ENCODE measurements at places on chromosomes 13 and 19. TPM values are rescaled to one million over a fixed set of nuclear protein-coding genes. Genes with fewer than 3 reads are reported as not detected.

Gene OR7A5
- not detected for total RNA-seq

Gene SLITRK6
- total RNA-seq, result not detected

Gene ZNF331
- 36.9 TPM for total RNA-seq

Gene OR10H1
- not detected for total RNA-seq

Gene ATP4A
- total RNA-seq, result not detected

Gene TSHZ3
- total RNA-seq, result 2.0 TPM

Gene CCDC194
- total RNA-seq, result 0.83 TPM

Gene TBXA2R
- 0.41 TPM for total RNA-seq

Gene MTMR6
- total RNA-seq, result 5.5 TPM

Gene PPM1N
- total RNA-seq, result 2.5 TPM

Gene ZNF799
- total RNA-seq, result 3.3 TPM

Gene PSG11
- not detected for total RNA-seq

Gene SULT2A1
- not detected for total RNA-seq

Gene LRRC25
- not detected for total RNA-seq

Gene KRTDAP
- total RNA-seq, result not detected

Gene MIER2
- 19.4 TPM for total RNA-seq

Gene CYP4F8
- total RNA-seq, result not detected

Gene MCF2L
- 7.4 TPM for total RNA-seq

Gene ATXN8OS
- total RNA-seq, result not detected

Gene ZNF614
- total RNA-seq, result 8.2 TPM

Gene GNA15
- 26.6 TPM for total RNA-seq

Gene ZNF441
- total RNA-seq, result 4.0 TPM

Gene CLEC17A
- total RNA-seq, result 0.15 TPM

Gene CHAMP1
- total RNA-seq, result 52.6 TPM

Gene UBA52
- 1,997 TPM for total RNA-seq

Data from activated naive CD4-positive, alpha-beta T cell treated with anti-CD3 and anti-CD28 coated beads for 36 hours (primary cell).